ENCODE measurements at places on chromosomes 5 and 9. TPM values are rescaled to one million over a fixed set of nuclear protein-coding genes. Genes with fewer than 3 reads are reported as not detected.

KIF2A gene
- total RNA-seq, result 41.7 TPM

FOXD4L6 gene
- under 0.01 TPM for total RNA-seq

KCNV2 gene
- under 0.01 TPM for total RNA-seq

SNAPC3 gene
- total RNA-seq, result 21.5 TPM

DNA sequence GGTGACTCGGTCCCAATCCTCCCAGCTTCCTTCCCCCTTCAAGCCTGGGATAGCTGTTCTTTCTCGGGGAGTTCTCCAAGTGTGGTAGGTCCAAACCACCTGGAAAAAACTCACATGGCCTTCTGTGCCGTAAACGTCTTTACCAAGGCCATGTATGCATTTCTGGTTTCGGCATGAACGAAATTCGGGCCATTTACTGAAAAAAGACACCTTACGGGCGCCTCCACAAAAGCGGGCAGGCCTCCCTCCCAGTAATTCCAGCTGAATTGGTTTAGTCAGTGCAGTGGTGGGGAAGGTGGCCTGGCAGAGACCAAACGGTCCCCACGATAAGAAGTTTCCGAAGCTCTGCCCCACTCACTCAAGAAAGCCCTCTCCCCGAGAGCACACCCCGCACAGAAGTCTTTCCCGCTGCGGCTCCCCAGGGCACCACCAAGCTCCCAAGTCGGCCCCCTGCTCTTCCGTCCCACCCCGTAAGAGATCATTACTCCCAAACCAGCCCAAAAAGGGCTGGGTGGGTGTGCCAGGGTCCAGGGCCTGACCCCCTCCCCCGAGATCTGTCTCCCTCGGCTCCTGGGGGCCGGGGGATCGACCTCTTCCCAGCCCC is 86.3 kb upstream of the MELK start:
- DNase-seq, result peak; percentile 14

GRCh38 chr5:1726956-1727355 is 72.7 kb downstream of the MRPL36 start:
- no peak for DNase-seq

DNA sequence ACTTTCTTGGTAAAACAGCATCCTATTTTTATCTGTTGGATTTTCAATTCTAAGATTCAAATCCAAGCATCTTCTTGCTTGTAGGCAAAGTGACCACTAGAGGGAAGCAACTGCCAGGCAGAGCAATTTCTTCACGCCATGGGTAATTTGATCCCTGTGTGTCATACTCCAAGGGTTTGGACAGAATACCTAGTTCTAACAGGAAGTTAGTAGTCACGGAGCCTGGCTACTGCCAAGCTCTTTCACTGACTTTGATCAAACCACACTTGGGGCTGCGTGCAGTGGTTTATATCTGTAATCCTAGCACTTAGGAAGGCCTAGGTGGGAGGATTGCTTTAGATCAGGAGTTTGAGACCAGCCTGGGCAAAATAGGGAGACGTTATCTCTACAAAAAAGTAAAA is 473.6 kb upstream of the TNC start:
- DNase-seq, result no peak

GRCh38 chr9:135887585-135888050 is 19.7 kb downstream of the CAMSAP1 start:
- peak; percentile 78 for DNase-seq

DNA sequence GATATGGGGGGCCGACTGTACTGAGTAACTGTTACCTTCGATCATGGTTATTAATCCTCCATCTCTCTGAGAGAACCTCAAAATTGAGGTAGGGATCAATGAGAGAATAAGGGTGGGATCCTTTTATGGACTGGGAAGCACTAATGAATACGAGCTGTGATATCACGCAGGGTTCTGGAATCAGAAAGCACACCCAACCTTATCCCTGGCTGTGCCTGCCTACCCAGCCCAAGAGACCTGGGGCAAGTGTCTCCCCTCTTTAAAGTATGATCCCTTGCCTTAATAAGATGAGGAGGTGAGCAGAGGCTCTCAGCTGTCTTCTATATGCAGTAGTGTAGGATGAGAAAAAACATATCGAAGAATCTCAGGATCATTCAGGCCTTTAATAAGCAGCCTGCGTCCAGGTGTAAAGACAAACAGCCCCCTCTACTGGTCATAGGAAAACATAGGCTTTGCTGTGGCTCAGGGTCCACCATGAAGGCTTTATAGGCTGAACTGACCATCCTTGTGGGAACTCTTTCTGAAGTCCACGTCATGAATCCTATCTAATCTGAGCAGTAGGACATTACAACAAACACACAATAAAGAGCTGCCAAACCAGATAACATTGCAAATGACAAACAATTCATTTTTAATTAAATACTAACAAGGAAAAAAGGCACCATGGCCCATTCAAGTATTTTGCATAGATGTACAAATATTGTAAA is 16.8 kb downstream of the NIPAL4 start:
- peak; percentile 54 for DNase-seq

DNA sequence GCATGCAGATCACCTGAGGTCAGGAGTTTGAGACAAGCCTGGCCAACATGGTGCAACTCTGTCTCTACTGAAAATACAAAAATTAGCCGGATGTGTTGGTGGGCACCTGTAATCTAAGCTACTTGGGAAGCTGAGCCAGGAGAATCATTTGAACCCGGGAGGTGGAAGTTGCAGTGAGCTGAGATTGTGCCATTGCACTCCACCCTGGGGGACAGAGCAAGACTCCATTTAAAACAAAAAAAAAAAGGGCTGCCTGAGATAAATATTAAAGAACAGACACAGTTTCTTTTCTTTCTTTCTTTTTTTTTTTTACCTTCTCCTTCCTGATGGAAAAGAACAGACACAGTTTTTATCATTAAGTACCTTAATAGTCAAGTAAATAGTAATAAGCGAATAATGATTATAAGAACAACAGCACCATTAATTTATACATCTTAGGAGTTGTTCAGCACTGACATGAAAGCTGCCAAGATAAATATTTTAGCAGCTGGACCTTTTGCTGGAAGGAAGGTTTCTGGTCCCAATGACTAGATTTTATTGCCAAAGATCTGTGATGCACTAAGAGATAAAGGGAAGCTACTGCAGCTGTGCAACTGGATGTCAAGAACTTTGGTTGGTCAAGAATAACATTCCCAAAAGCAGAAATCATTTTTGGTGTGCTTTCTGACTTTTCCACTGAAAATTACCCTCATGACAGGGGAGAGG is 7.0 kb downstream of the CENPP start:
- no peak for DNase-seq

DNA sequence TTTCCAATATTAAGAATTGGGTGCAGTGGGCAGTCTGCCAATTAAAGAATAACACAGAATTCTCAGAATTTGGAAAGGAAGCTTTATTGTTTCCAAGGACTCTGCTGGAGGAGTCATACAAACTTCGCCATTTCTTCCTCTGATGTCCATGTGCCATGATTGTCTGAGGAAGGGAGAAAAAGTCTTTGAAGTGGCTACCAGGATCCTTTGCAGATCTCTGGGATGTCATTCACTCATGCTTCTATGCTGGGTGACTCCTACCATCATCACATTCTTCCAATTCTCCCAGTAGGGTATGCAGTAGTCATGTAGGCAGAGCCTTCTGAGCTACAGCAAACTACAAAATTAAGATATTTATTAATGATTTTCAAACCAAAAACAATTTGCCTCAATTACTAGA is 3.2 kb upstream of the SMAD5 start:
- DNase-seq, result no peak

DNA sequence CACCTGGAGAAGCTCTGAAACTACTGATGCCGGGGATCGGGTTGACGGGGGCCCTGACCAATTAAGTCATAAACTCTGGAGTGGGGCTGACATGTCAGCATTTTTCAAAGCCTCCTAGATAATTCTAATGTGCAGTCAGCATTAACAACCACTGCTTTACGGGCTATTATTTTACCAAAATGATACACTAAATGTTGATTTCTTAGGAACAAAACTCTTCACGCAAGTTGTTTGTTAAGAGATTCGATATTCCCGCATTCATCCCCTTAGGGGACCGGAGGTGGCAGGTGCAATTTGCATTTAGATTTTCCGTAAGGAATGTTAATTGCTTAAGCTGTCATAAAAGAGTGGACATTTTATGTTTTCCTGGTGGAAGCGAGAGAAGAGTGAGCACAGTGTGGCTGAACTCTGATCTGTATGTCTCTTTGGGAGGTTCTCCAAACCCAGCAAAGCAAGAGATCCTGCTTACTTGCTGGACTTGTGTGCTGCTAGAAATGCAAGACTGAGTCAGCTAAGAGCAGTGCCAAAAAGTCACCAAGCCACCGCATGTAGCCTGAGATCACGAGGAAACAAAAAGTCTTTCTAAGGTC is 77.6 kb downstream of the UGCG start:
- DNase-seq, result no peak

DNA sequence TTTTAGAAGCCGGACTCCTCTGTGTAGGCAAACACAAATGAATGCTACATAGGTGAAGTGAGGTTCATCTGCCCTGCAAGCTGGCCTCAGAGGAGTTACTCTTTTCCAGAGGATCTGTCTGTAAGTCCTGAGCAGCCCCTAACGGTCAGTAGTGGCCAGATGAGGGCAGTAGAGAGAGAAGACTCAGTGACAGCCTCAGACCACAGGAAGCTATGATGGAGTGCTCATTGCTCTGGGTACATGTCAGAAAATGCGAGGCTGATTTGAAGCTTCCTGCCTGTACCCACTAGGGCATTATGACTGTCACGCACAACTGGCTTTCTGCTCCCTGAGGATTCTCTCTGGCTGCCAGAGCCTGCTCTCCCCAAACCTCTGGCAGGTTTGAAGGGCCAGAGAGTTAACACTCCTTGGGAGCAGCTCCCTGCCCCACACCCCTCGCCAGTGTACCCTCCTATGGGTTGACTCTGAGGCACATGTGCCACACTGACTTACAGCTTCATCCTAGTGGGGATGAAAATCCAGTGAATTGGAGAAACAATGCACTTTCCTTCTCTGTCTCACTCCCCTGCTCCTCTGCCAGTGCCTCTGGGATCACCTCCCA is 141.5 kb downstream of the GABRG2 start:
- no peak for DNase-seq
